ENCODE measurements at places on chromosomes 1 and 21.

- DNase-seq, result no peak
Observed at GRCh38 chr1:55129194-55129728, 85.9 kb downstream of the USP24 start.

DNA sequence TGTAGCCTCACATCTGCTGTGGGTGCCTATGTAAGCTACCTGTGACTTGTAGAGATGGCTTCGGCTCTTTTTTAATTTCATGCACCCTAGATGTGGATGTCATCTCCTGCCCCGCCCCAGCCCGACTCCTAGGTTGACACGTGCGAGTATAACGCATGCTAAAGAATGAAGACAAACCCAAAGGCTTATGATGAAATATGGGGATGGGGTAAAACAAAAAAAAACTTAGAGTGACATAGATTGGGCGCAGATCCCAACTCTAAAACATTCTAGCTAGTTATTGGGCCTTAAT is 613 bp upstream of the ERO1B start:
- no peak for DNase-seq

DNA sequence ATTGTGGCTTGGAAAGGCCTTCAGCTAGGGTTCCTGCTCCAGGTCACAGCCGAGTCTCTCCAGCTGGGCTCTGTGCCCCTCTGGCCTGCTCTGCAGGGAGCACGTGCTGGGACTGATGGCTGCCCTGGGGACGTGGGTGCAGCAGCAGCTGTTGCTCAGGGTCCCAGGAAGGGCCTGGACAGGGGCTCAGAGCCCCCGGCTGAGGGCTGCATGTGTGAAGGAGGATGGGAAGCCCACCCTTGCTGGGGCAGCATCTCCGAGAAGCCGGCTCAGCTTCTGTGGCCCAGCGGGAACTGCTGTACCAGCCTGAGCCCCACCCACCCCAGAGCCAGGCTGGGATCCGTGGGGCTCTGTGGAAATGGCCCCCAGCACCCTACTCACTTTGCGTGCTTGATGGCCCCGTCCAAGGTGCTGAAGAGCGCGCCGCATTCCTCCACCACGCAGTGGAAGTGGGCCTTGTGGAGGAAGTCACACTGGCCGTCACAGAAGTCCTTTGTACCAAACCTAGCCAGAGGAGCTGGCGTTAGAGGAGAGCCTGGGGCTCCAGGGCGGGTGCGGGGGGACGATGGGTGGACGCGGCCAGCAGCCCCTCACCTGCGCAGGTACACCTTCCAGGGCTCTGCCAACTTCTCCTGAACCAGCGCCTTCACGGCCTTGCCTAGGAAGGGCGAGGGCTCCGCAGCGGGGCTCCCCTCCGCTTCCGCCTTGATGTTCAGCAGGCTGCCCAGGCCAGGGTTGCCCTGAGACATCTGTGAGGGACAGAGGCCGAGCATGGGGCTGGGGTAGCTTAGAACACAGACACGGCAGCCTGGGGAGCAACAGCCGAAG is 147.5 kb downstream of the CASZ1 start:
- DNase-seq, result no peak

GRCh38 chr1:185075476-185075875 is 30.1 kb downstream of the RNF2 start:
- DNase-seq, result no peak

DNA sequence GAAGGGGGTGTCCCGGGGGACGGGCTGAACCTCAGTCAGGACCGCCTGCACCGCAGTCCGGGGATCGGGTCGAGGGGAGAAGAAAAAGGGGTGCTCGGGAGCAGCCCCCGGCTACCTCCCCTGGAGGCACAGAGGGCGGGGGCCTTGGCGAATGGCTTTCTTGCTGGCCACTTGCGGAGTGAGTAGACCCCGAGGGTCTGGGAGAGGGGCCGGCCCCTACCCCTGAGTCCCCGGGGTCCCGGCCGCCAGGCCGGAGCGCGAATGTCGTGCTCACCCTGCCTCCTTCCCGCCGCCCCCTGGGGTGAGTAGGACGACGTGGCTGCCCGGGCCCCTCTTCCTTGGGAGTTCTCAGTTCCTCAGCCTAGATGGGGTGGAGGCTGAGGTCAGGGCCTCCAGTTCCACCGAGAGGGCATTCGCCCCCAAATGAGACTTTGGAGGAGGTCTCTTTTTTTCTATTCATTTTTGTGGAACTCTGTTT is 113.0 kb downstream of the OSBPL9 start:
- no peak for DNase-seq
